ENCODE measurements at places on chromosomes 1 and 21. TPM values are rescaled to one million over a fixed set of nuclear protein-coding genes. Genes with fewer than 3 reads are reported as not detected.
A peak's percentile ranks its signal among the peaks of the same experiment; 100 is the strongest.

GRCh38 chr1:66607458-66607857, 73.5 kb downstream of the SGIP1 start:
- DNase-seq = peak; percentile 17
- peaks cover 15% of the 10 kb centered on the region for H3K27me3 ChIP-seq
- no peaks in the 10 kb centered on the region for H3K4me1 ChIP-seq
- no peaks in the 10 kb centered on the region for H3K36me3 ChIP-seq
- no peak overlapping the region for H3K4me3 ChIP-seq
- no peak overlapping the region for H3K27ac ChIP-seq

GRCh38 chr1:86207323-86207722, 50.8 kb upstream of the COL24A1 start:
- H3K27ac ChIP-seq = no peak overlapping the region
- H3K36me3 ChIP-seq = no peaks in the 10 kb centered on the region
- DNase-seq = no peak
- H3K4me1 ChIP-seq = no peaks in the 10 kb centered on the region
- no peak overlapping the region for H3K4me3 ChIP-seq

DNA sequence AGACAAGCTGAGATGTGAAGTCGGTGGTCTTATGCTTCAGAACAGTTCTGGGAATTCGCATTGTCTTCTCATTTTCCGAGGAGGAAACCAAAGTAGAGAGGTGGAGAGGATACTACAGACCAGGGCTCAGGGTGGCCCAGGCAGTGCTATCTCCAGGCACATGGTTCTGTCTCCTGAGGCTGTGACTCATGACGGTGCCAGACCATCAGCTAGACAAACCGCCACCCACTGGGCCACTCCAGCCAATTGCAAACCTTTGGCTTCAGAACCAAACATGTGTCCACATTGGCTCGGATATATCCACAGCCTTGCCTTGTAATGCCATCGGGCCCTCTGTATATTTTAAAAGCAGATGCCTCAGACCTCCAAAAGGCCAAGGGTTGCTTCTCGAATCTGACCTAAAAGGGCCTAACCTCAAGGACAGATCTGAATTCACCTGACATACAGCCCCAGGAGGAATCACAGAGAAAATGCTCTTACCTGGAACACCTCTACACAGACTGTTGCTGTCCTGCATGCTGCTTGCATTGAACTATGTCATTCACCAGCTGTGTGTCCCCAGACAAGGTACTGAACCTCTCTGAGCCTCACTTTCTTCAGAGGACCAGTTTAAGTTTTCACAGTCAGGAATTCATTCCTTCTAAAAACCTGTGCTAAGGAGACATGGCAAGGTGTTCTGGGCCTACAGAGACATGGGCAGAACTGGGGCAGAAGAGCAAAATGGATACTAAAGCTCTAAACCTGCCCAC, 224.9 kb upstream of the JUN start:
- H3K4me3 ChIP-seq = no peak overlapping the region
- H3K36me3 ChIP-seq = no peaks in the 10 kb centered on the region
- no peak for DNase-seq
- peaks cover 42% of the 10 kb centered on the region for H3K4me1 ChIP-seq
- no peaks in the 10 kb centered on the region for H3K27me3 ChIP-seq

DNA sequence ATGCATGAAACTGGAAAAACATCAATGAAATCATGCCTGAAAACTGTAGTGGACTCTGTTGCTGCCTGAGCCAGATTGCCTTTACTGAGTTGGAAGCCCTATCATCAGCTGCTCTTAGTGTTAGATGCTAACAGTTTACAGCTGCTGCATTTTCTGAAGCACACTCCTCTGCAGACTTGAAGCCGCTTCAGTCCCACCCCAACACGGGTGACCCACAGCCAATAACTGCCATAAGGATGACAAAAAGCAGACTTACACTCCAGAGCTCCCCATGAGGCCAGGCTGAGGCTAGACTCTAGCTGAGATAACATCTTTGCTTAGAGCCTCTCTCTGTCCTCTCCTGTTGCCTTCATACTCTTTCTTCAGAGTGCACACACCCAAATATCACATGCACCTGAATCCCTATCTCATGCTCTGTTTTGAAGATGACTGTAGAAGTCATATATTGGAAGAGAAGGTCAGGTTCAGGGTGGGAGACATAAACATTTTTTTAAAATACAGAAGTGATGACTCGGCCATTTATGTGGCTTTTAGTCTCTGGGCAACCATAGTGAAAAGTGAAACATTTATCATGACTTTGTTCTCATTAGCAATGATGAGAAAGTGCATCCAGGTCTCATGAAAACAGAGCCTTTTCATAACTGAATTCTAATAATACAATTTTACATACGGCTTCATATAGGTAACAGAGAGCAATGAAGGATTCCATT, 161.0 kb downstream of the KCNK2 start:
- H3K4me3 ChIP-seq = no peak overlapping the region
- no peak overlapping the region for H3K27ac ChIP-seq
- H3K27me3 ChIP-seq = peaks cover 11% of the 10 kb centered on the region
- no peak for DNase-seq
- H3K36me3 ChIP-seq = no peaks in the 10 kb centered on the region

DNA sequence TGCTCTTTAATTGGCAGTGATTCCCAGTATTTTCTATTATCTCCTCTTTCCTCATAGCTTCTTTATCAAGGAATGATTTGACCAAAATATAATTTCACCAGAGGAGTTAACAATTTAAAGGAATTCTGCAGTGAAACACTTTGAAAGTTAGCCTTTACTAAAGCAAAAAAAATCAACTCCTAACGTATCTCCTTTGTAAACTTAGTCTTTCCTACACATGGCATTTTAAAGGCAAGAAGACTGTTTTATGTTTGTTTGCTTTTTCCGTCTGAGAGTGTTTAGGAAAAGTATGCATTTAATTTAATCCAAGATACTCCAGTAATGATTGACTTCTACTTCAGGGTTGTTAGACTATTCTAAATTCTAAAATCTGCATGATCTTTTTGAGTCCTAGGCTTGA, 15.9 kb downstream of the ATP6V1G3 start:
- H3K4me1 ChIP-seq = peaks cover 74% of the 10 kb centered on the region
- H3K4me3 ChIP-seq = peak overlapping the region; percentile 76
- no peaks in the 10 kb centered on the region for H3K36me3 ChIP-seq
- no peak for DNase-seq
- peak overlapping the region; percentile 97 for H3K27ac ChIP-seq

- no peaks in the 10 kb centered on the region for H3K36me3 ChIP-seq
- no peaks in the 10 kb centered on the region for H3K4me1 ChIP-seq
- H3K27me3 ChIP-seq = peaks cover 2% of the 10 kb centered on the region
- H3K27ac ChIP-seq = peak overlapping the region; percentile 11
Observed at GRCh38 chr1:75430526-75430925, 180.4 kb downstream of the SLC44A5 start.

The PAQR7 gene
- 2.8 TPM for total RNA-seq

The GUCA2B gene
- total RNA-seq = not detected

The NEXN gene
- total RNA-seq = 1.7 TPM

DNA sequence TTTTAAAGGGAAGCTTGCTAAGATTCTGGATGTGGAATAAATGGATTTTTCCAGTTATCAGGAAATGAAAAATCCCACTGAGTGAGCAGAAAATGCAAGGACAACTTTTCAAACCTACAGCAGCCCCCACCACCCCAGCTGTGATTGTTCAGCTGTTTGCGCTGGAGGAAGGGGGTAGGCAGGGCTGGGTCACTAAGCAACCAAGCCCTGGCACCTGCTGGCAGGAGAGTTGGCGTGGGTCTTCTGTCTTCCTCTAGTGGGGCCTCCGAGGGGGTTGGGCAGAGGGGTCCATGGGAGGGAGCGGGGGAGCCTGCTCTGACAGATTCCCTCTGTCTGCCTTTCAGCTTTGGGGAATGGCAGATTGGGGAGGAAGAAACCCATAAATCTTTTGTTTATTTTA, 45.3 kb downstream of the EIF2D start:
- peaks cover 97% of the 10 kb centered on the region for H3K36me3 ChIP-seq
- no peak for DNase-seq
- H3K27me3 ChIP-seq = no peaks in the 10 kb centered on the region
- peaks cover 92% of the 10 kb centered on the region for H3K4me1 ChIP-seq

- DNase-seq = no peak
- no peak overlapping the region for H3K27ac ChIP-seq
- peaks cover 3% of the 10 kb centered on the region for H3K4me1 ChIP-seq
- H3K36me3 ChIP-seq = no peaks in the 10 kb centered on the region
Observed at GRCh38 chr1:110555807-110556470, 37.0 kb upstream of the KCNA10 start.

The LPAR3 gene
- 1.1 TPM for total RNA-seq

The CCDC17 gene
- 1.0 TPM for total RNA-seq

- H3K27ac ChIP-seq = no peak overlapping the region
- DNase-seq = no peak
Observed at GRCh38 chr1:113199760-113200455, 126.9 kb downstream of the LRIG2 start.

The PYHIN1 gene
- 4.4 TPM for total RNA-seq

The TSTD1 gene
- total RNA-seq = 50.3 TPM
